Glutamatergic neuron (in vitro differentiated cells): ENCODE measurements at places on chromosomes 3 and 15. TPM values are rescaled to one million over a fixed set of nuclear protein-coding genes. Genes with fewer than 3 reads are reported as not detected.

GRCh38 chr3:1179146-1179545, 86.3 kb downstream of the CNTN6 start:
- no peak for DNase-seq

The SAXO2 gene
- total RNA-seq = 0.20 TPM

- DNase-seq = no peak
These were observed 26.2 kb upstream of the SLC12A8 start for GRCh38 chr3:125238759-125239158.

The KLHL40 gene
- 0.44 TPM for total RNA-seq

The CDCP1 gene
- 0.71 TPM for total RNA-seq

DNA sequence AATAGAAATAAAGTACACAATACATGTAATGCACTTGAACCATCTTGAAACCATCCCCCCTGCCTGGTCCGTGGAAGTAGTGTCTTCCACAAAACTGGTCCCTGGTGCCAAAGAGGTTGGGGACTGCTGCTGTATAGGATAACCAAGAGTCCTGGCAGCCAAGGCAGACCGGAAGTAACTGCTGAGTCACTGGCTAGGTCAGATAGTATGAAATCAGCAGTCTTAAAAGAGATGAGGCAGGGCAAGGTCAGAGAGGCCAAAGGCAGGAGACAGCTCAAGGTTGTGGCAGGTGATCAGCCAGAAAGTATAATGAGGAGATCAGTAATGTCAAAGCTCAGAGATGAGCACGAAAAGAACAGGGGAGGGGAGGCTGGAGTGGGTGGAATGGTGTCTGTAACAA, 60.2 kb downstream of the MAP3K13 start:
- no peak for DNase-seq

- no peak for DNase-seq
These were observed 19.5 kb downstream of the ANAPC13 start for GRCh38 chr3:134466331-134466730.

The KLHL6 gene
- total RNA-seq = not detected

DNA sequence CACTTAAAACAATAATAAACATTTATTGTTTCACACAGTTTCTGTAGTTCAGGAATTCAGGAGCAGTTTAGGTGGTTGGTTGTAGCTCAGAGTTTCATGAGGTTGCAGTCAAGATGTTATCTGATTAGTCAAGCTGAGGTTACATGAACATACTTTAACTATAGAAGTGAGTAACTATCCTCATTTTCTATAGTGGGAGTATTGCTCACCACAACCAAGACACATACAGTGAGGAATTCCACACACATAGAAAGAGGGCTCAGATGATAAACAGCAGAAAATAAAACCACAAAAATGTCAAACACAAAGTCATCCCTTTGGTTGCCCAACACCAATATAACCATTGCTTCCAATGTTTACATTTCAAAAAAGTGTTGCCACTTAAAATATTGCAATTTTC, 13.6 kb downstream of the SCN11A start:
- no peak for DNase-seq

DNA sequence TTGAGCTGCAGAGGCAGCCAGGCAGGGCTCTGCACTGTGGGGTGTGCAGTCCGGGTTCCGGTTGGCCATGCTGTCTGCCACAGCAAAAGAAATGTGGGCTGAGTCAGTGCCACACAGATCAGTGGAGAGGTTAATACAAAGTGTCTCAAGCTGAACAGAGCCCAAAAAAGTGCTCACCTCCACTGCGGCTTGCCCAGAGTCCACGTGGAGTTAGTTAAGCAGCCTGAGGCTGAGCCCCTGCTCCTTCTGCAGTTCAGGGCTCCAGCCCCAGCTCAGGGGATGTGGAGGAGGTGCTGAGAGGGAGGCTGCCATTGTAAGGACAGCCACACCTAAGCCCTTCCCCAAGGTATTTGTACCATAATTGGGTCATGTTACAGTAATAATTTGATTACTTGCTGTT, 85.3 kb downstream of the LRRK1 start:
- DNase-seq = no peak

The TF gene
- 2.3 TPM for total RNA-seq

DNA sequence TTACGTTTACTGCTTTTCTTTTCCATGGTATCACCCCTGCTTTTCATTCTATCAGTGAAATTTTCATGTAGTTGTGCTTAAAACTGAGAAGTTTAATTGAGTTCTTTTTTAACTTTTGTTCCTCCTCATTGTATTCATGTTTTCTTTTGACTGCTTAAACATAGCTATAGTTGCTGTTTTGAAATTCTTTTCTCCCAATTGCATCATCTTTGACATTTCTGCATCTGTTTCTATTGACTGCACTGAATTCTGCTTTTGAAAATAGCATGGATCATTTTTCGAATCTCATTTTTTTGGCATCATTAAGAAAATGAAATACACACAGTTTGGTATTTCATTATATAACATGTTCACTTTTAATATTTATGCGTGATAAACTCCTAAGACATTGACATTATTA, 694.9 kb downstream of the MECOM start:
- no peak for DNase-seq
